Right renal pelvis (tissue), 4 donors: ENCODE measurements at places on chromosomes 3 and 15. TPM values are rescaled to one million over a fixed set of nuclear protein-coding genes. Genes with fewer than 3 reads are reported as not detected.

GXYLT2 gene
- 12.2 TPM for polyA plus RNA-seq

DNA sequence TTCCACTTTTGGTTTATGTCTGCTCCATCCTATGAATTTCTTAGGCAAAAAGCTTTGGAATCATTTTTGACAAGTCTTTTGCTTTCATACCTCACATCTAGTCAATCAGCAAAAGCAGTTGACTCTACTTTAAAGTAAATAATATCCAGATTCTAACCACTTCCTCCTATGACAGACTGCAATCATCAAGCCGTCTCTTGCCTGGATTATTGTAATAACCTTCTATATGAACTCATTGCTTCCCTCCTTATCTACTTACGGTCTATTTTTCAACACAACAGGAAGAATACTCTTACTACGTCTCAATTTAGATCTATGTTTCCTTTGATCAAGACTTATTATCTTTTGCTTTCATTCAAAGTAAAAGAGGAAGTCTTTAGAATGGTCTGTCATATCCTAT is 20.7 kb downstream of the CLDN1 start:
- no peak for DNase-seq

HDDC3 gene
- polyA plus RNA-seq = 21.7 TPM

GOLGA8T gene
- 1.2 TPM for polyA plus RNA-seq

CTDSPL gene
- polyA plus RNA-seq = 110 TPM

DNA sequence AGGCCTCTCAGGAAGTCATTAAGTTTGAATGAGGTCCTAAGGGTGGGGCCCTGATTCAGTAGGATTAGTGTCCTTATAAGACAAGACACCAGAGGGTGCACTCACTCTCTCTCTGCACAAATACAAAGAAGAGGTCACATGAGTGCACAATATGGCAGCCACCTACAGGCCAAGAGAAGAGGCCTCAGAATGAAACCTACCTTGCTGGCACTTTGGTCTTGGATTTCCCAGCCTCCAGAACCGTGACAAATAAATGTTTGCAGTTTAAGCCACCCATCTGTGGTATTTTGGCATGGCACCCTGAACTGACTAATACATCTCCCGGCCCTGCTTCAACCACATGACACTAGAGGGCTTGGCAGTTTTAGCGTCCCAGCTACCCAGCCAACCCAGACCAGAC is 73.9 kb upstream of the CHRNB4 start:
- no peak for DNase-seq

CYP19A1 gene
- polyA plus RNA-seq = 0.04 TPM

- no peak for DNase-seq
These were observed 108.6 kb downstream of the AKAP13 start for GRCh38 chr15:85488997-85489396.

- no peak for DNase-seq
These were observed 838.3 kb upstream of the ROBO1 start for GRCh38 chr3:80606073-80606472.

GRCh38 chr3:152388631-152389030 is 119.9 kb downstream of the MBNL1 start:
- DNase-seq = no peak

DNA sequence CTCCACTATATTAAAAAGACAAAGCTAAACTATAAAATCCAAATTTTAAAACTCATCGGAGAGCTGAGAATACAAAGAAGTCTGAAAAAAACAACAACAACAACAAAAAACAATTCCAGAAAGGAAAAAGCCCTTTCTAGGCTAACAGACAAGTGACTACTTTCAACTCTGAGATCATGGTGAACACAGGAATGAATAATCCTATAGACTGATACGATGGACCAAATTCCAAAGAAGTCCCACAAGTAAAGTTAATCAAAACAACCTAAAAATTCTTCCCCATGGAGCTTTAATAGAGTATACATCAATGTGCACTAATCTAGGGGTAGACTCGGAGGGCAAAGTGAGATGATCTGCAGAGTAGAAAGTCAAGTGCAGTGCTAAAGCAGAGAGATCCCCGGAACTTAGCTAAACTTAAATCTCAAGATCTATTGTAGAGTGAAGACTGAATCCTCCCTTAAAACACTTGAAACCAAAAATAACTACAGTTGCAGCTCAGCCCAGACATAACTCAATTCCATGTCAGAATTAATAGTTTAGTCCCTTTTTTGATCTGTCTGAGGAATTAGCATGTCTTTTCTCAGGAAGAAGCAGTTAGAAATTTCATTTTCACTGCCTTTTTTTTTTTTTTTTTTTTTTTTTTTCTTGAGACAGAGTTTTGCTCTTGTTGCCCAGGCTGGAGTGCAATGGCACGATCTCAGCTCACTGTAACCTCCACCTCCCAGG is 43.5 kb downstream of the MYO9A start:
- no peak for DNase-seq

- DNase-seq = peak; percentile 79
These were observed 35.8 kb downstream of the CPN2 start for GRCh38 chr3:194315088-194315964.

SH2D7 gene
- 0.63 TPM for polyA plus RNA-seq

SKIL gene
- polyA plus RNA-seq = 45.2 TPM
